Left renal pelvis (tissue), 4 donors: ENCODE measurements at places on chromosomes 2 and 18.

- no peak for DNase-seq
These were observed 22.9 kb upstream of the NARS1 start for GRCh38 chr18:57644540-57644939.

- DNase-seq, result no peak
These were observed 24.4 kb downstream of the GRHL1 start for GRCh38 chr2:9975805-9976447.

GRCh38 chr2:207967121-207967520, 58.2 kb downstream of the PLEKHM3 start:
- no peak for DNase-seq

DNA sequence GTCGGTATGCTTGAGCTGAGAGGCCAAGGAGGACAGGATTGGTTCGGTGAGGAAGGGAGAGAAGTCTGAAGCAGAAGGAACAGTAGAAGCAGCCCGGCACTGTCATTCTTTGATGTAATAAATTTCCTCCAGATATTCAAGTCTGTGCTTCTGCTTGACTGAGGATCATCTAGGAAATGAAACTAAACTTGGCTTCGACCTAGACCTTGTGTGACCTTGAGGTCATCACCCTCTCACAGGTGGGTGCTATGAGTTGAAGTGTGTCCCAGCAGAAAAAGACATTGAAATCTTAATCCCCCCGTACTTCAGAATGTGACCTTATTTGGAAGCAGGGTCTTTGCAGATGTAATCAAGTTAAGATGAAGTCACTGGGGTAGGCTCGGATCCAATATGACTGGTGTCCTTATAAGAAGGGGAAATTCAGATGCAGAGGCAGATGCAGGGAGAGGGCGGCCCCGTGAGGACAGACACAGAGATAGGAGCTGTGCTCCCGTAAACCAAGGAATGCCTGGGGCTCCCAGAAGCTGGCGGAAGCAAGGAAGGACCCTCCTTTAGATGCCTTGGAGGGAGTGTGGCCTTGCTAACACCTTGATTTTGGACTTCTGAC, 49.0 kb downstream of the PRKCE start:
- DNase-seq, result no peak

- DNase-seq, result no peak
These were observed 33.5 kb downstream of the FEZ2 start for GRCh38 chr2:36564377-36564930.

- no peak for DNase-seq
These were observed 15.8 kb downstream of the PKDCC start for GRCh38 chr2:42063431-42064171.

DNA sequence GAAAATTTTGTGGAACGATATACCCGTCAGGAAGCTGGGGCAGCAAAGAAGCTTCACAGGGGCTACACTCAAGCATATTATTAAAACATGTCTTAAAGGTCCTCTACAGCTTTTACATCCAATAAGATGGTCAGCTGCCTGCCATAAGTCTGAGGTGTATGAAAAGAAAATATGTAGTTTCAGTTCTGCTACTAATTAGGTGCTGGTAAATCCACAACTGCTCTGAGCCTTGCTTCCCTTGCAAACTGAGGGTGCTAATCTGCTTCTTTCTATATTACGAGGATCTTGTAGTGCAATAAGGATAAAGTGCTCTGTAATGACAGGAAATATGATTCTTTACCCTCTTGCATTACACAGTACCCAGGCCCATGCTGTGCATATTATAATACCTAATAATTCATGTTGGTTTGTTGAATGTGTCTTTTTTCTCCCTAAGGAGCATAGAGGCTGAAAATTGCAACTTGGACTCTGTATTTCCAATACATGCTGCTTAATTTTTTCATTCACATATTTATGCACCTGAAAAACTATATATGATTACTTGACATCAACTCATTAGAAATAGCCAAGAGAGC, 14.5 kb upstream of the SLC8A1 start:
- no peak for DNase-seq

- no peak for DNase-seq
These were observed 140.1 kb downstream of the NR4A2 start for GRCh38 chr2:156192468-156192867.

GRCh38 chr18:55407191-55407590, 180.8 kb downstream of the TCF4 start:
- no peak for DNase-seq

DNA sequence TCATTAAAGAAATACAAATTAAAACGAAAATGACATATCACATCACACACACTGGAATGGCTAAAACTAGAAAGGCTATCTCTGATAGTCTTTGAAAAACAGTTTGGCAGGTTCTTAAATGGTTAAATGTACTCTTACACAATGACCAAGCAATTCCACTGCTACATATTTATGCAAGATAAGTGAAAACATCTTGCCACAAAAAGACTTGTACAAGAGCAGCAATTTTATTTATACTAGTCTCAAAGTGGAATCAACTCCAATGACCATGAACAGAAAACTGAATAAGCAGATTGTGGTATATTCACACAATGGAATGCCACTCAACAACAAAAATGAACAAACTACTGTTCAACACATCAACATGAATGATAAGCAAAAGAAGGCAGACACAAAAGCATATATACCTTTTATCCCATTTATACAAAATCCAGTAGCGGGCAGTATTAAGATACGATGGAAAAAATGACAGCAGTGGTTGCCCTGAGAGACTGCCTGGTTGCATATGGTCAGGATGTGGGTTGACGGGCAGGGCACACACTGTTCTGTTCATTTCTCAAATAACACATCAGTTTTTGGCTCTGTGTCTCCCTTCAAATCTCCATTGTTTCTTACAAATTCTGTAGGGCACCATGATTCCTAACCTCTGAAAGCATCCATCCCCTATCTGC, 25.4 kb downstream of the SP100 start:
- DNase-seq, result no peak

- DNase-seq, result no peak
These were observed 106.0 kb downstream of the DTNB start for GRCh38 chr2:25567406-25567805.

DNA sequence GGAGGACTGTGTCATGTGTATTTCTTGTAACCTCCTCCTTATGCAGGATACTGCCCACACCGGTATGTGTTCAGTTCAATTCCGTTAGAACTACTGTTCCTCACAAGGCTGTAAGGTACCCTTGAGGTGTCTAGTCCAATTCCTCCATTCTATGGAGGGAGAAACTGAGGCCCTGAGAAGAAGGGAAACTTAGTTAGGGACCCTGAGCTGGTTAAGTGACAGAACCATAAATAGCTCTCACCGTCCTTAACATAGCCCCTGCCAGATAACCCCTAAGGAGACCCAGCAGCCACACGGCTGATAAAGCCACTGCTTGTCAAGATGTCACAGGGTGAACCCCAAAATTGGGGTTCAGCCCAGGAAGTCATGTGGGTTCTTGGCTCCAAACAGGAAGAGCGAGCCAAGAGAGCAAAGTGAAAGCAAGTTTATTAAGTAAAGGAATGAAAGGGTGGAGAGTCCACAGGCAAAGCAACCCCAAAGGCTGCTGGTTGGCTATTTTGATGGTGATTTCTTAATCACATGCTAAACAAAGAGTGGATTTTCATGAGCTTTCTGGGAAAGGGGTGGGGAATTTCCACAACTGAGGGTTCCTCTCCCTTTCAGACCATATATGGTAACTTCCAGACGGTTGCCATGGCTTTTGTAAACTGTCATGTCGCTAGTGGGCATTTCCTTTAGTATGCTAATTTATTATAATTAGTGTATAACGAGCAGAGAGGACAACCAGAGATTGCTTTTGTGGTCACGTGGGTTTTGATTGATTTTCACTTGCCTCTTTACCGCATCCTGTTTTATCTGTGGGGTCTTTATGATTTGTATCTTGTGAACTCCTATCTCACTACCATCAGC, 83.4 kb upstream of the RTN4 start:
- DNase-seq, result no peak

DNA sequence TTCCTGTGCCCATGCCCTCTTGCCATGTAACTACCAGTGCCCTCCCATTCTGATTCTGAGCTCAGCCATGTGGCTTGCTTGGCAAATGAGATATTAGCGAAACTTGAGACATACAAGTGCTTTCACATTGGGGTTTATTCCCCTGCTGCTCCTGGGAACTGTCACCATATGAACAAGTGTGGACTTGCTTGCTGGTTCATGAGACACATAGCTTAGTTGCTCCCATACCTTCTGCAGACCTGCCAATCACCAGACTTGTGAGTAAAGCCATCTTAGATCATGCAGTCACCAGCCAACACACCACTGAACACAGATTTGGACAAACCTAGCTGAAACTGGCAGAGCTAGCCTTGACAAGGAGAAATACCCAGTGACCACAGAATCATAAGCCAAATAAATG, 155.1 kb downstream of the SS18 start:
- no peak for DNase-seq

DNA sequence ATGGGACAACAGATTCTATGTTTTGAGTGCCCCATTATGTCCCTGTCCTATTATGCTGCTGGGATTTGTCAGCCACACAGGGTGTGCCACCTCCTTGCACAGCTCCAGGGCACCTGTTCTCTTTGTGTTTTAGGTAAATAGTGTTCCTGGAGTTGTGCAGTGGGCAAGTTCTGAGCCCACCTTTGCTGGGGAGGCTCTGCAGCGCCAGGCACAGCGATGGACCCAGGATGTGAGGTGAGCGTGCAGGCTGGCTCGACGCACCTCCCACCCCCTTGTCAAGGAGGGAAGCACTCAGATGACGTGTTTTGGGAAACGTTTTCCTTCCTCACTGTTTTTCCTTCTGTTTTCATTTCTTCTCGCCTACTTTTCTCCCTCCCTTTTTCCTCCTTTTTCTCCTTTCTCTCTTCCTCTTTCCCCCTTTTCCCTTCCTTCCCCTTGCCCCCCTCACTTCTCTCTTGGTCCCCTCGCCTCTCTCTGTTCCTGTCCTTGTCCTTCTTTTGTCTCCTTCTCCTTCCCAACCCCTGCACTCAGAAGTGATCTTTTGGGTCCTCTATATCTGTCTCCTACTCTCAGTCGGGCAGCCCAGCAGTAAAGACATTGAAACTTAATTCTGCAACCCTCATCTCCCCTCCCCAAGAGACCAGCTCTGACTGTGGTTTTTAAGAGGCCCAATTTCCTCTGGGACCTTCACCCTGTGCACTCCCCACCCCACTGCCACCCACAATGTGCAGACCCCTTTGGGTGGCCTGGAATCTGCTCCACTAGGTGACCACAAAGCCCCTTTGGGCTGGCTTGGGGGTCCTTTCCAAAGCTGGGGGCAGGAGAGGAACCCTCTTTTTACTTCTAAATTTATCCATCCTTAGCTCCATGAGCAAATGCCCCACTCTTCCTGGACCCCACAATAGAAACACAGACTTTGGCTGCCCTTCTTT, 104.0 kb downstream of the MCFD2 start:
- no peak for DNase-seq

GRCh38 chr2:20557226-20557625, 93.7 kb downstream of the HS1BP3 start:
- DNase-seq, result no peak

DNA sequence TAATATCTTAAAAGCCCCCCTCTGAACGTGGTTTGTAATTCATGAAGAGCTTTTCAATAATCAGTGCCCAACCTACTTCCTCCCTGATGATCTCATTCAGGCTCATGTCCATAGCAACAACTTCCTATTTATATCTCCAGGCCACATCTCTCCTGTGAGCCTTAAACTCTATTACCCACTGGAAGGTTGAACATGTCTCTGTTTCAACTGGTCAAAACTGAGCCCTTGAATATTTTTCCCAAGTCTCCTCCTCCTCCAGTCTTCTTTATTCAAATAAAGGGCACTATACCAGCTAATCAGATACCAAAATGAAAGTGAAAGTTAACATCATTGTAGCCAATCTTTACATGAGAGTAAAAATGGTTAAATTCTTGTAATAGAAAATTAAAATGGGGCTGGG, 63.7 kb upstream of the ITGA4 start:
- no peak for DNase-seq

DNA sequence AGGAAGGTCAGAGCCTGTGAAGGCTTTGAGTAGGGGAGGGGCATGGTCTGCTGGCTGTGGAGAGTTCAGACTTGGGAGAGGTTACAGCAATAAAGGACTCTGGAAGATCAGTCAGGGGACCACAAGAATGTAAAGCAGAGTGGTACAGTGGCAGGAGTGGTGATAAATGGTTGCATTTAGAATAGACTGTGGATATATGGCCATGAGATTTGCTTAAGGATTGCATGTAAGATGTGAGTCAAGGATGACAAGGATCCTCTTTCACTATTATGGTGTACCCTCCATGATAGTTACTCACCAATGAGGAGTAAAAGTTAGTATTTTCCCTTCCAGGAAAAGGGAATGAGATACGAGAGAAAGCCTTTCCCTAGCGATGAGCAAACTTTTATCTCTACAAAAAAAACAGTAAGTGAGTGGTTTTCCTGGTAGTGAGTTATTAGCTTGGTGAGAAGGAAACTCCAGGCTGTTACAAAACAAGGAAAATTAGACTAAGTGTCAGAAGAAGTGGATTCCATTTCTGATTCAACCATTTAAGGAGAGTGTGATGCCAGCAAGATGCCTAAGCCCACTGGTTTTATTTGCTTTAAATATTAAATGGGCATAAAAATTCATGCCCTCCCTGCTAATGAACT, 818.0 kb upstream of the ACVR2A start:
- DNase-seq, result no peak

DNA sequence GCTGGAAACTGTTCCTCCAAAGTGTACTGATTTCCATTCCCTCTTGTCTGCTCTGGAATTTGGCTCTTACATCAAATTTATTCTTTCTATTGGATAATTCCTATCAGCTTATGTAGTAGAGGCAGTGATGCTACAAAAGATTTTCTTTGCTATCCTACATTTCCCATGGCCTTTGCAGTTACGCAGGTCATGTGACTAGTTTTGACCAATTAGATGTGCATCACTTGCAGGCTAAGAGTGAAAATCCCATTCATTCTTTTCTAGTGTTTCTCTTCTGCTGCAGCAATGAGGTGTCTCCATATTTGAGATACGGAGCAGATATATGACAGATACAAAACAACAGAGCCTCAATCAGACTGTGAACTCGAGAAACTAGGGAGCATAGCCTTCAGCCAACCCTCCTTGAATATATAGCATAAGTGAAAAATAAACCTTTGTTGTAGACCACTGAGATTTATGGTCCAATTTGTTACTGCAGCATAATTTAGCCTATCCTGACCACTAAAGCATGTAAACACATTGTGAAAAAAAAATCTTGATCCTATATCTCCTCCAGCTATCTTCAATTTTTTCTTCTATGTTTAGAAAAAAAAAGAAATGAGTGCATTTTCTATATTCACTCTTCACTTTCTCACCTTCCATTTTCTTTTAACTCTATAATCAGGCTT, 102.0 kb downstream of the HNMT start:
- DNase-seq, result no peak

DNA sequence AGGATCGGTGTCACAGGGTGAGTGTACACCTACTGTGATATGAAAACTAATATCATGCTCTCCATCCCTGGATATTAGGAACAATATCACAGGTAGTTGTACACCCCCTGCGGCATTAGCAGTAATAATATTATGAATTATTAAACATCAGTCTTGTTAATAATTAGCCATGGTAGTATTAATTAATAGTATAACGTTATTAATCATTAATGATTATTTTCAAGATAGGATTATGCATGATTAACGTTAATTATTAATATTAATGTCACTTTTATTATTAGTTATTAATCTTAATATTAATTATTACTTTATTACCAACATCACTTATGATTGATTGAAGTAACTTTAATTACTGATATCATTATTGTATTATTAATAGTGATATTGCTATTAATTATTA, 26.2 kb upstream of the NAGK start:
- no peak for DNase-seq

GRCh38 chr18:79402209-79402576, 6.5 kb downstream of the NFATC1 start:
- no peak for DNase-seq
